Activated CD4-positive, alpha-beta T cell treated with anti-CD3 and anti-CD28 coated beads, Interleukin-2, amount 50 U/mL, for 24 hours (primary cell): ENCODE measurements at places on chromosomes 2 and 18.

DNA sequence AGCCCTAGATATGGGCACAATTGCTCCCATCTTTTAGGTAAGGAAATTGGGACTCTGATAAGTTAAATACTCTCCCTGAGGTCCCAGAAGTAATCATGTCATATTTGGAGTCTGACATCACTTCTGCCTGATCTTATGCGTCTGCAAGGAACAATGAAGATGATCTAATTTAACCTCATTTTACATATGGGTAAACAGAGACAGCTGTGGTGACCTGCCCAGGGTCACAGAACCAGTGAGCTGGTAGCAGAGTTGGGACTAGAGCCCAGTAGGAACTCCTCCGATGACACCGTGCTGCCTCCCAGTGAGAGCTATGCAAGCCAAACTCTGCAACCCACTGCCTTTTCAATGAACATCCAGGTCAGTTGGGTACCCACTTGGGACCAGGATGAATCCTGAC is 17.8 kb downstream of the CTAGE1 start:
- DNase-seq, result no peak

DNA sequence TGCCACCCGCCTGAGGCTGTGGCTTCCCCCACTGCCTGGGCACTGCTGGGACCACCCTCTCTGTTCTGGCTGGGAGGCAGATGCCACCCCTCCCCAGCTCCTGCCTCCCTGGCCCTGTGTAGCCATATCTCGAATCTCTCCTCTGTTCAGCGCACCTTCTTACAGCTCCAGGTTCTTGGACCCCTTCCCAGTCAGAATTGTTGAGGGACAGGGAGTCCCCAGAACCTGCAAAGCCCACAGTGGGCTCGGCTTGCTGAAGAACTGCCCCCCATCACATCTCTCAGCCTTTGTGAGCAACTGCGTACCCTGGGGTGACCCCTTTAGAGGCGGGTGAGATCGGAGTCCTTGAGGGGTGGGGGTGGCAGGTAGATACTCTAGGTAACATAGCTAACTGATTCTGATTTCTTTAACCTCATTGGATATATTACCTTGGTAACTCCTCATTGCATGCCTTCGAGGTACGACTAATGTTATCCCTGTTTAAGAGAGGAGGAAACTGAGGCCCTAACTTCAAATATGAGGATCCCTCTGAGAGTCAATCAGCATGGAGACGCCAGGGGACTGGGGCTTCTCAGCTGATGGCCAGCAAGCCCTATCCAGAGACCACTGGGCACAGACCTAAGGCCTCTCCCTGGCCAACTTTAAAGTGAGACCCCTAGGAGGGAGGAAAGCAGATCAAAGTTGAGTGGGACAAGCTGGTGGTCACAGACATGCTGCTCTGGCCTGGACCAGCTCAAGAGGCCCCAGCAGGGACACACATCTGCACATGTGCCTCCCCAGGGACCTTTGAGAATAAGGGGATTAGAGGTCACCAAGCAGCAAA is 101.3 kb downstream of the CAPN13 start:
- DNase-seq, result no peak

DNA sequence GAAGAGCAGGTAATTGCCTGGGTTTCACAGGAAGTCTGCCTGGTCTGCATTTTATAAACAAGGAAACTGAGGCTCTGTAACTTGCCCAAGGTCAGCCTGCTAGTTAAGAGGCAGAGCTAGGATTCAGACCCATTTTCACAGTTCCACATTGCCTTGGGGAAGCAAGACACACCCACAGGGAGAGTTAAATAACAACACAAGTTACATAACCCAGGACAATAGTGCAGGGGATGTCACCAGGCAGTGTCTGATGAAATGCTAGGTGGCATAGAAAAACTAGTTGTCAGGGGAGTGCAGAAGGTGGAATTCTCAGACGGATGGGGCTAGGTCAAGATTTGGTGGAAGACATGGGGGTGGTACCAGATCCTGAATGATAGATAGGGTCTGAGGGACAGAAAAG is 69.7 kb downstream of the PRKCE start:
- no peak for DNase-seq

- no peak for DNase-seq
Observed at GRCh38 chr2:131044757-131045150, 48.5 kb downstream of the FAM168B start.

GRCh38 chr18:4035521-4035920 is 419.6 kb downstream of the DLGAP1 start:
- DNase-seq, result no peak

DNA sequence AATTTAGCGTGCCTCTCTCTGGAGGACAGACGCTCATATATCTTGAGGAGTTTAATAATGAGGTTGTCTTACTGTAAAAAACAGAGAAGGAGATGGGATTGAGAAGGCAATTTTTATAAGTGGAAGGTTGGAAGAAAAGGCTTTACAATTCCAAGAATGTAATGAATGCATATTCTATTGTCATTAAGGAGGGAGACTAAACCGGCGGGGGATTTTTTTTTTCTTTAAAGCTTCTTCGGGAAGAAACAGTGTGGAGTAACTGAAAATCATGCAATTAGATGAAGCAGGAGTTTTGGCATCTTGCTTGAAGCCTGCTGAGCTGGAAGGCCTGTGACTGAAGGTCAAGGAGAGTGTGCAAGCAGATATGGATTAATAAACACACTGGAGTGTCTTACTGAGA is 124.4 kb downstream of the HRH4 start:
- DNase-seq, result no peak

- DNase-seq, result no peak
Observed at GRCh38 chr2:61354543-61355197, 116.2 kb downstream of the USP34 start.

- DNase-seq, result no peak
Observed at GRCh38 chr18:10588975-10589374, 63.1 kb downstream of the NAPG start.

GRCh38 chr2:15925819-15926218 is 14.5 kb upstream of the MYCN start:
- DNase-seq, result no peak

GRCh38 chr2:128376241-128377041 is 57.8 kb upstream of the HS6ST1 start:
- no peak for DNase-seq

- DNase-seq, result no peak
Observed at GRCh38 chr18:70627182-70627802, 338.4 kb downstream of the SOCS6 start.

- no peak for DNase-seq
Observed at GRCh38 chr18:76977108-76977621, 154.8 kb downstream of the ZNF236 start.

DNA sequence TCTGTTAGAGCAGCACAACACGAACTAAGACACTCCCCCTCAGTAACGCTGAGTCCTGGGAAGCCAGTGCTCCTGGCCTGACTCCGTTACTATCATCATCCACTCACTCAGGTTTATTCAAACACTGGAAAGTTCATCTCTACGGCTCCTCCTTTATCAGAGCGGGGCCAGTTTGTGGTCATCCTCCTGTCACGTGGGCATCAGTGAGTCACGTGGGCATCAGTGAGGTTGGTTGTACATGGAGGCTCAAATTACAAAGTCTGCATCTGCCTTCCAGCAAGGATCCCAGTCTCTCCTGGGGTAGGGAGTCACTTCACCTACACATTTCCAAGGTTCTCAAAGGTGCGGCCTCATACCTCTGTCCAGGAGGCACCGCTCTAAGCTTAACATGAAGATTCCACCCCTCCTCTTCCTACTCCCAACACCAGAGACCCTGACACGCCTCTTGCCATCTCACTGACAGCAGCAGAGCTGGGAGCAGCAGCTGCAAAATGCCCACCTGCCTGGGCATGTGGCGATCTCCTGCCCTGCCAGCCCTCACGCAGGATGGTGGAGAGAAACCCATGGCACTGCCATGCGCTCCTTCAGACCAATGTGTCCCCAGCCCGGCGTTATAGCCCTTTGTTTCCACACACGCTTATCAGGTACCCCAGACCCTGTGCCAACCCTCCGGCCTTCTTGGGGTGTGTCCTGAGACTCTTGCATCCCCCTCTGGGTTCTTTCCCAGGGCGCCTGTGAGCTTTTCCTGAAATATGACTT is 99.2 kb upstream of the PTPRM start:
- DNase-seq, result no peak

DNA sequence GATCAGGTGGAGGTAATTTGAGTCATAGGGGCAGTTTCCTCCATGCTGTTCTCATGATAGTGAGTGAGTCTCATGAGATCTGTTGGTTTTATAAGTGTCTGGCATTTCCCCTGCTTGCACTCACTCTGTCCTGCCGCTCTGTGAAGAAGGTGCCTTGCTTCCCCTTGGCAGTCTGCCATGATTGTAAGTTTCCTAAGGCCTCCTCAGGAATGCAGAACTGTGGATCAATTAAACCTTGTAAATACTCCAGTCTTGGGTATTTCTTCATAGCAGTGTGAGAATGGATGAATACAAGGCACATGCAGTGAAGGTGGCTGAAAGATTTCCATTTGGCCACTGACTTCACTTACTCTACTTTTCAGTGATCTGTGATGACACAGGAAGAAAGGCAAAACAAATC is 133.7 kb downstream of the SH3BP4 start:
- no peak for DNase-seq

DNA sequence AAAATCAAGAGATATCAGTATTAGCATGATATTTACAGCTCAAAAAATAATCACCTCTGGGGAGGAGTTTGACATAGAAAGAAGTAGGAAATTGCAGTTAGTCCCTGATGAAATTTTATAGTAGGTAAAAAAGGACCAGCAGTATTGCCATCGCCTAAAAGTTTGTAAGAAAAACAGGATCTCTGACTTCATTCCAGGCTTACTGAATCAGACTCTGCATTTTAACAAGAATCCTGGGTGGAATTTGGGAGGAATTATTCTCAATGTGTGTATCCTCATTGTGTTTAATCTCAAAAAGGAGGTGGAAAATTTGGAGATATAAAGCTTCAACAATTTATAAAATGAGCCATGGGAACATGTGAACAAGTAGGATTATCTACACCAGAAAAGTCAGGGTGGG is 31.2 kb upstream of the STAT1 start:
- DNase-seq, result no peak

DNA sequence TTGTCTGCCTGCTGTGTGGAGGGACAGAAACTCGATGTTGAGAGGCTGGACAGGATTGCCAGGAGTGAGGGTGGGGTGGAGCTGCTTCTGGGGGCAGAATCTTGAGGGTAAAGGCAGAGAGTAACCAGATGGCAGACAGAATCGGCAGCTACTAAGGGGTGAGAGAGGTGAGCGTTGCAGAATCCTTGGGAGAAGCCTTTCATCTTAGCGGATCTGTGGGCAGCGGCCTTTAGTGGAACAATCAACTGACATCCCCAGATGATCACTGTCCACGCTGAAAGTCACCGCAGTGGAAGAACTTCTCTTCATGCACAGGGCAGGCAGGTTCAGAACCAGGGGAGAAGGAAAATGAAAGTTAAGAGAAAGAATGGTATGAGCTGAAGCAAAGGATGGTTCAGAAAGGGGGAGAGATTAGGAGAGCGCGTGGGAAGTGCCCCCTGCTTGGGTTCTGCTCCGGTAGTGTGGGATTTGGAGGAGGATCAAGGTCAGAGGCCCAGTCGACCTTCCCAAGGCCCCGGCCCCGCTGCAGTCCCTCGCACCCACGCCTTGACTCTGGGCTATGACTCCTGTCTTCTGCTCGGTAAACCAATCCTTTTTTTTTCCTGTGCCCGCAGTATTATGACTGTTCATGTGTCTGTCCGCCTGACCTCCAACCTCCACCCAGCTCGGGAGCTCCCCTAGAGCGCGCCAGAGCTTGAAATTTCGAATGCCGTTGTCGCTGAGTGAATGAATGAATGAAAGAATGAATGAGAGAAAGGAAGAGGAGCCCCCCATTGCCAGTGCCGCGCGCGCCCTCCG is 584 bp downstream of the BOLA3 start:
- DNase-seq, result no peak

- no peak for DNase-seq
Observed at GRCh38 chr2:191204433-191204832, 40.8 kb upstream of the MYO1B start.

GRCh38 chr2:168401048-168401556 is 55.0 kb upstream of the CERS6 start:
- no peak for DNase-seq

DNA sequence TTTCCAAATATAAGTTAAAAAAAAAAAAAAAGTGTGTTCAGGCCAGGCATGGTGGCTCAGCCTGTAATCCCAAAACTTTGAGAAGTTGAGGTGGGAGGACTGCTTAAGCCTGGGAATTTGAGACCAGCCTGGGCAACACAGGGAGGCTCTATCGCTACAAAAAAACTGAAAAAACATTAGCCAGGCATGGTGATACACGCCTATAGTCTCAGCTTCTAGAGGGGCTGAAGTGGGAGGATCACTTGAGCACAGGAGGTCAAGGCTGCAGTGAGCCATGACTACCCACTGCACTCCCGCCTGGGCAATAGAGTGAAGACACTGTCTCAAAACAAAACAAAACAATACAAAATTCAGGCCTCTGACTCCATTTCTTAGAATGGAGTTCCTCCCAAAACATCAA is 9.2 kb downstream of the USP37 start:
- DNase-seq, result no peak

GRCh38 chr2:100537918-100538317 is 24.9 kb upstream of the PDCL3 start:
- DNase-seq, result no peak

- DNase-seq, result no peak
Observed at GRCh38 chr2:15389895-15390294, 171.2 kb downstream of the NBAS start.

DNA sequence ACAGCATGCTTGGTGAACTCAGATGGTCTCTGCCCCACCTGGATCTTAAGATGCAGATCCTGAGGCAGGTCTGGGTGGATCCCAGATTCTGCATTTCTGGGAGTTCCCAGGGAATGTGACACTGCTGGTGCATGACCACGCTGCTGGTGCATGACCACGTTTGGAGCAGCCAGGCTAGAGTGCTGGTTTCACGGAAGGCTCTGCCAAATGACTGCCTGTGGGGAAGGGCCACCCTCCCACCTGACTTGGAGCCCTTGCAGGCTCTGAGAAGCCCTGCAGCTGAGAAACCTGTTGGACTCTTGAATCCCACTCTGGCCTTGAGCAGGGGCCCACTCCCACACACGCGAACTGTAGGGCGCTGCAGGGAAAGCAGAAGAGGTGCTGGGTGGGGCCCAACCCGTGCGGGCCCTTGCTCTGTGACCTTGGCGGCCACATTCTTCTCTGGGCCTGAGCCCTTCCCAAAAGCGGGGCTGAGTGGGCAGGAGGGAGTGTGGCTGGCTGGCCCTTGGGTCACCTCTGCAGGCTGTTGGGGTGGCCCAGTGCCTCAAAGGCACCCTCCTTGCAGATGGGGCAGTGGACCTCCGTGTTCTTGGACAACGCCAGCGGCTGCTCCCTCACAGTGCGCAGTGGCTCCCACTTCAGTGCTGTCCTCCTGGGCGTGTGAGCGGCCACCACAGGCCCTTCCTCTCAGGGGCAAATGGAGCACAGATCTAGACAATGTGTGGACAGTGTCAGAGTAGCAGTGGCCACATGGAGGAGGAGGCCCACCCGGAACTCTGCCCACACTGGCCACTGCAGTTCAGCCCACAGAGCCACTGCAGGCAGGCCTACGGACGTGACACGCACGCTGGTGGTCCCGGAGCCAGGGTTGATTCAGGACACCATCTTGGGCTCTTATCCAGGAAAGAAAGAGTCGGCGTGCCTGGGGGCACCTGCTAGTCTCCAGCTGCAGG is 7.9 kb downstream of the ERFE start:
- no peak for DNase-seq

- DNase-seq, result no peak
Observed at GRCh38 chr18:45268583-45268982, 346.7 kb upstream of the SLC14A2 start.

GRCh38 chr18:40751186-40751585 is 1203.8 kb upstream of the PIK3C3 start:
- no peak for DNase-seq
